ENCODE measurements at places on chromosomes 7 and 10.

- no peak for DNase-seq
Measured at GRCh38 chr10:71009126-71009525, 120.8 kb upstream of the PCBD1 start.

GRCh38 chr7:25851332-25852210 is 300.4 kb upstream of the NFE2L3 start:
- DNase-seq = peak; percentile 70

DNA sequence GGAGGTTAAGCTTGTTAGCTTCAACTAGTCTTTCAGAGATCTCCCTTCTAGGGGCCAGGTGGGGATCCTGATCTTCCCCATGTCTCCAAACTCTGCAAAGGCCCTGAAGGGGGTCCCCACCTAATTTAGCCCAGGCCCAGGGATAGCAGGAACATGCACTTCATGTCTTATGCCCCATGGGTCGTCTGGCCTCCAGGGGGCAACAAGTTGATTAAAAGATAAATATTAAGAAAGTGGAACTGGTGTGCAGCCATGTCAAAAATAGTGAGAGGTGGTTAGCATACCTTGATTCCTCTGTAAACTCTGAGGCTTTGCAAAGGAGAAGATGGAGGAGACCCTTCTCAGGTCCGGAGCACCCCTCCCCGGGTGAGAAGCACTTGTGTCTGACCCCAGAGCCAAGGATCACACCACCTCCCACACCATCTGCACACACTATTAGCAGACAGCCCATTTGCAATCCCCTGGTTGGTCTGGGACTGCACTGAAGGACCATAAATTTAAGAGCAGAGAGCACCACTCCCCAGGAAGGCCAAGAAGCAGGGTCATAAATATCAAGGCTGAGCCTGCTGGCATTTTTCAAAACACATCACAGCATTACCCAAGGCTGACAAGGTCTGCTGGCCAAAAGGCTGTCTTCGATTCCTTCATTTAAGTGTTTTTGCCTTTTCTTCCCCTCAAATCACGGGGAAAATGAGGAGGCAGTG is 44.2 kb upstream of the LRRC18 start:
- no peak for DNase-seq

DNA sequence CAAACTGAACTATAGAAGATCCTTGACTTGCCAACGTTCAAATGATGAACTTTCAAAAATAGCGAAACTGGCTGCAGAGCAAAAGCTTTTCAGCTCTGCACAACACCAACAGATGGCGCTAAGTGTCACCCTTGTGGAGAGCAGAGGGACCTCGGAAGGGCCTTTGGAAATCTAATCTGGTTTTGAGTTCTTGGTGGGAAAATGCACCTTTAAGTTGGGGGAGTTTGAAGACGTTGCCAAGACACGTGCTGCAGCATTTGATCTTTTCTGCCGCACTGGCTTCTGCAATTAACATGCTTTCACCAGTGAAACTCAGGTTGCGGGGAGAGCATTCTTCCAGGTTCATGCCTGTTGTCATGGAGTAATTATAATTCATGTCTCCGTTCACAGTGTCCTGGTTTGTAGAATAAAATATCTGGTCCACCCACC is 26.3 kb upstream of the WDR11 start:
- DNase-seq = peak; percentile 45

- no peak for DNase-seq
Measured at GRCh38 chr10:79189181-79189580, 120.4 kb downstream of the ZMIZ1 start.

GRCh38 chr7:158803367-158803969 is 25.8 kb downstream of the ESYT2 start:
- no peak for DNase-seq

GRCh38 chr10:47283101-47283630 is 16.8 kb upstream of the GDF10 start:
- DNase-seq = no peak

DNA sequence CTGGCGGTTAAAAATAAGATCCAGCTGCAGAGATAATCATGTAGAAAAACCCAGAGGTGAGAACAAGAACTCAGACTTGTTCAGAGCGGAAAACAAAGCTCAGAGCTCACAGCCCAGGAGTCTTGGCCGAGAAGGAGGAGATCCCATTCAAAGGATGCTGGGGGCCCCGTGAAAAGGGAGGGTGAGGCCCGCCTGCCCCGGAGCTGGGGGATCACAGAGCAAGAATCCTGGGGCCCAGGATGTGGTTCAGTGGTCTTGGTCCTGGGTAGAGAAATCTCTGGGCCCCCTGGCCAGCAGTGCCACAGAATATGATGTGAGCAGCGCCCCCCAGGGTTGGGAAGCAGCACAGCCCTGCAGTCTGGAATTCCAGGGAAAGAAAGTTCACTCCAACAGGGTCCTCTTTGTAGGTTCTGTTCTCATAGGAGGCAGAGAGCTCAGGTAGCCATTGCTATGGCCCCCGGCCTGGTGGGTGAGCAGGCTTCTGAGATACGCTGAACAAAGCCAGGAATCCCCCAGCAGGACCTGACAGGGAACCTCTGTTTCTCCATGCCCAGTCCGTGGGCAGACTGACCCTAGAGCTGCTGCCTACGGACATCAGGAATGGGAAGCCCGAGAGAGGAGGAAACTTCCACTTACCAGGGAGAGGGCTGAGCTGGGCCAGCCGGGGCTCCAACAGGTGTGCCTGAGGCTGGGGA is 77.7 kb upstream of the GNA12 start:
- DNase-seq = peak; percentile 10

GRCh38 chr7:94973844-94974243 is 66.5 kb downstream of the PPP1R9A start:
- DNase-seq = no peak

- DNase-seq = no peak
Measured at GRCh38 chr7:124171068-124171467, 138.2 kb upstream of the TMEM229A start.

Measured in inflammatory macrophage treated with lipopolysaccharide for 4 hours (primary cell).